Endothelial cell of coronary artery (primary cell): ENCODE measurements at places on chromosomes 7 and 10. TPM values are rescaled to one million over a fixed set of nuclear protein-coding genes. Genes with fewer than 3 reads are reported as not detected.

The SLC26A3 gene
- not detected in 2 replicates for total RNA-seq

The SEMA3C gene
- 4.9 and 22.5 TPM in 2 replicates for total RNA-seq

The IMMP2L gene
- total RNA-seq = 9.4 and 13.9 TPM in 2 replicates

The FFAR4 gene
- total RNA-seq = not detected in 2 replicates

The CALCR gene
- not detected in 2 replicates for total RNA-seq

The GPR26 gene
- total RNA-seq = not detected in 2 replicates

The VSTM2A gene
- total RNA-seq = not detected in 2 replicates
